ENCODE measurements at places on chromosomes 5 and 9.
A peak's percentile ranks its signal among the peaks of the same experiment; 100 is the strongest.

GRCh38 chr9:4887556-4887955 is 94.8 kb downstream of the RCL1 start:
- peak; percentile 55 for DNase-seq

DNA sequence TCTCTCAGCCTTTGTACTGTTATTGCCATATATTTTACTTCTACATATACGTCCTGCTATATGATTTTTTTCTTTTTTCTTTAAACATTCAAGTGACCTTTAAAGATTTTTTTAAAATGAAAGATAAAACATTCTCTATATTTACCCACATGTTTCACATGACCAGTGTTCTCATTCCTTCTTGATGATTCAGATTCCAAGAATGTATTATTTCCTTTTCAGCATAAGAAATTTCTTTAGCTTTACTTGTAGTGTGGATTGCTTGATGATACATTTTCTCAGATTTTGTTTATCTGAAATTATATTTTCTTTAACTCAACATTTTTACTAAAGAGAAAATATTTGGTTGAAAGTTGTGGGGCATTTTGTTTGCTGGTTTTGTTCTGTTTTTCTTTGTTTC is 792.1 kb downstream of the BRINP1 start:
- DNase-seq: peak; percentile 61

DNA sequence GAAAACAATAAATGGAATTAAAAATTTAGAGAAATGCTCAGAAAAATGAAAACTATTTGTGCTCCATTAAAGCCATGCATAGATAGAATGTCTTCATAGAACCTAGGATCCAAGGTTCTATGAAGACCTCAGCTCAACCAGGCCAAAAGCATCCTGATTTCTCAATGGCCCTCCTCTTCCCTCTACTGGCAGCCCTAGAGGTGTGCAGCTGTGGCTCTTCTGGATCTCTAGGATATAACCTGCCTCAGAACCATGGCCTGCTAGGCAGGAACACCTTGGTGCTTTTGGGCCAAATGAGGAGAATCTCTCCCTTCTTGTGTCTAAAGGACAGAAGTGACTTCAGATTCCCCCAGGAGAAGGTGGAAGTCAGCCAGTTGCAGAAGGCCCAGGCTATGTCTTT is 15.1 kb downstream of the IFNA1 start:
- peak; percentile 59 for DNase-seq

DNA sequence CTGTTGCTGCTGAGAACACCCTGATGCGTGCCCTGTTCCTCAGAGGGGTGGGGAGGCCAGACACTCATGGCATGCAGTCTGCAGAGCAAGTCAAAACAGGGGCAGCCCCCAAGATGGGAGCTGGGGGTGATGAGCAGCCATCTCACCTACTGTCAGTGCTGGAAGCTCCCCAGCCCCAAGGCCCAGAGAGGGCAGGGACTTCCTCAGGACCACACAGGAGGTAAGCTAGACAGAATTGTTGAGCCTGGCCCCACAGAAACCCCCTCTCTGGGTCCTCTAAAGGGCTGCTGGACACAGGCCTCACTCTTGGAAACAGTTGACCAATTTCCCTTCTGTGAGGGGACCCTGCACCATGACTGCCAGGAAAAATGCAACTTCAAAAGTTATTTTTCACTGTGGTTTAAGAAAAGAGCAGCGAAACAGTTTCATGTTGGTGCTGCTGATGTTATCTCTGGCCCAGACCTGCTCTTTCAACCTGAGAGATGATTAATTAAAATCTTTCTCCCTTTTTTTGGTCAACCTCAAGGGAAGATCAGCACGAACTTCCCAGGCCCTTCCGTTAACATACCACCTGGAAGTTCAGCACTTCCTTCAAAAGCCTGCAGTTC is 9.6 kb downstream of the CSF2 start:
- DNase-seq: no peak

DNA sequence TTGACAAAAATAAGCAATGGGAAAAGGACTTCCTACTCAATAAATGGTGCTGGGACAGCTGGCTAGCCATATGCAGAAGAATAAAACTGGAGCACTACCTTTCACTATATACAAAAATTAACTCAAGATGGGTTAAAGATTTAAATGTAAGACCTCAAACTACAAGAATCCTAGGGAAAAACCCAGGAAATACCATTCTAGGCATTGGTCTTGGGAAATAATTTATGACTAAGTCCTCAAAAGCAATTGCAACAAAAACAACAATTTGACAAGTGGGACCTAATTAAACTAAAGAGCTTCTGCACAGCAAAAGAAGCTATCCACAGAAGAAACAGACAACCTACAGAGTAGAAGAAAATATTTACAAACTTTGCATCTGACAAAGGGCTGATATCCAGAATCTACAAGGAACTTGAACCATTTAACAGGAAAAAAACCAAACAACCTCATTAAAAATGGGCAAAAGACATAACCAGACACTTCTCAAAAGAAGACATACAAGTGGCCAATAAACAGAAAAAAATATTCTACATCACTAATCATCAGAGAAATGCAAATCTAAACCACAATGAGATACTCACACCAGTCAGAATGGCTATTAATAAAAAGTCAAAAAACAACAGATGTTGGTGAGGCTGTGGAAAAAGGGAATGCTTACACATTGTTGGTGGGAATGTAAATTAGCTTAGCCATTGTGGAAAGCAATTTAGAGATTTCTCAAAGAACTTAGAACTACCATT is 75.2 kb upstream of the CPEB4 start:
- no peak for DNase-seq

DNA sequence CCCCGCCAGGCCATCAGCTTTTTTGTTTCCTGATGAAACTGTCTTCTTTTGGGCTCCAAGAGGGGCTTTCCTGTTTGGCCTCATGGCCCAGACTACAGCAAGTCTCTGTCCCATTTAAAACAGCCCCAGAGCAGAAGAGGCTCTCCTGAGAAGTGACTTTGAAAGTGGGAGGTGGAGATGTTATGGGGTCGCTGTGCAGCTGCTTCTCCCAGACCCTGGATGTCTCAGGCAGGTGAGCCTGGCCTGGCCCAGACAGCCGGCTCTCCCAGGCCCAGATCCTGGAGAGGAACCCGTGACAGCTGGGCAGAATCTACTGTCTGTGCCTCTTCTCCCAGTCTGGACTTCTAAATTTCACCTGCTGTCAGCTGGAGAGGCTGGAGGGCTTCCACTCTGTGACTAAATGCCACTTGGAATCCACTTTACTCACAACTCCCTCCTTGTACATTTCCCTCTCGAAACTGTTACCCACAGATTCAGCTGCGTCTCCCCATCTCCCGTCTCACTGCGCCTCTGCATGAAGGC is 20.6 kb downstream of the FAM78A start:
- no peak for DNase-seq

All from AG08395 (cell line).